ENCODE measurements at places on chromosomes 1 and 21.

DNA sequence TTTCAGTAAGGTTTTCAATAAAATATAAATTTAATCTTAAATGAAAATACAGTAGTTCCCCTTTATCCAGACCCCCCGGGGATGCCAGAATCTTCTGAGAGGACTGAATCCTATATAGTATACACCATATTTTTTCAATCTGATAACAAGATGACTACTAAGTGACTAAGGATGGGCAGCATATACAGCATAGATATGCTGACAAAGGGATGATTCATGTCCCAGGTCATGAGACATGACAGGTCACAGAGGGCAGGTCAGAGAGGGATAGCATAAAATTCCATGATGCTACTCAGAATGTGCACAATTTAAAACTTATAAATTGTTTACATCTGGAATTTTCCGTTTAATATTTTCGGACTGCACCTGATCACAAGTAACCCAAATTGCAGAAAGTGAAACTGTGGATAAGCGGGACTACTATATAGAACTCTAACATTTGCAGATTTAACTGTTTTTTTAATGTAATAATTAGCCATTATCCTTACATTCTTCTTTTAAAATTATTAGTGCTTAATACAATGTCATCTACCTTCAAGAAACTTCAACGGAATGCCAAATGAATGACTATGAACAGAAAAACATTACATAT is 48.8 kb downstream of the LRRC40 start:
- peak; percentile 64 for DNase-seq

- DNase-seq, result no peak
Observed at GRCh38 chr1:150650193-150650592, 20.8 kb upstream of the ENSA start.

DNA sequence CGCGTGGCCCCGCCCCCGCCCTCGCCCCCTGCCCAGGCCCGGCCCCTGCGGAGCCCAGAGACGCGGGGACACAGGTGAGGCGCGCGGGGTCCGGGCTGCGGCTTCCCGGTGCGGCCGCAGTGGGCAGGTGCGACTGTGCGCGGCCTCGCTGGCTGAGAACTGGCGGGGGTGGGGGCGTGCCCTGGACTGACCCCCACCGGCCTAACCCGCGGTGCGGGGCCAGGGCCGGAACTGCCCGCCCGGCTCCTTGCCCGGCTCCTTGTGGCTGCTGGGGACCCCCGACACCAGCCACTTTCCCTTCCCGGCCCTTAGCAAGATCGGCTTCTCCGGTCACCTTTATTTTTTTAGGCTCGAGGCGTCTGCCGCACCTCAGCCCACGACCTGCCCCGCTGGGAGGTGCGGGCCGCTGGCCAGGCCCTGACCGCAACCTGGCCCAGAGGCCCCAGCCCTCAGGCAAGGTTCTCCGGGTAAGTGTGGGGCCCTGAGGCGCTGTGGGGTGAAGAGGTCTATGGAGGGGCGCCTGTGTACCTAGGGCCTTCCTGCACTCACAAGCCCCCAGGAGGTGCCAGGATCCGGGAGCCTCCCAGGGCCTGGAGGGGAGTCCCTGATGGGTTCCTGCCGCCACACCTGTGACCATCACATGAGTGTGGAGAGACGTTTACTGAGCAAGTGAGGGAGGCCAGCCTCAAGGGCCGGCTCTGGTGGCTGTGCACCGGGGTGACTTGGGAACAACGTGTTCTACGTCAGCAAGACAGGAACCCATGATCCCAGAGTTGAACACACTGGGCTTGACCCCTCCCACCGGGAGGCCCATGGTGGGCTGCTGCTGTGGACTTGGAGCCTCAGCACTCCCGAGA is at the start of gene SMIM1:
Gene SMIM1, plus strand, starts transcription at position 35 of the 857 bp plus-strand sequence. CDS start 2,625 bp downstream, outside the sequence.
- DNase-seq, result no peak

DNA sequence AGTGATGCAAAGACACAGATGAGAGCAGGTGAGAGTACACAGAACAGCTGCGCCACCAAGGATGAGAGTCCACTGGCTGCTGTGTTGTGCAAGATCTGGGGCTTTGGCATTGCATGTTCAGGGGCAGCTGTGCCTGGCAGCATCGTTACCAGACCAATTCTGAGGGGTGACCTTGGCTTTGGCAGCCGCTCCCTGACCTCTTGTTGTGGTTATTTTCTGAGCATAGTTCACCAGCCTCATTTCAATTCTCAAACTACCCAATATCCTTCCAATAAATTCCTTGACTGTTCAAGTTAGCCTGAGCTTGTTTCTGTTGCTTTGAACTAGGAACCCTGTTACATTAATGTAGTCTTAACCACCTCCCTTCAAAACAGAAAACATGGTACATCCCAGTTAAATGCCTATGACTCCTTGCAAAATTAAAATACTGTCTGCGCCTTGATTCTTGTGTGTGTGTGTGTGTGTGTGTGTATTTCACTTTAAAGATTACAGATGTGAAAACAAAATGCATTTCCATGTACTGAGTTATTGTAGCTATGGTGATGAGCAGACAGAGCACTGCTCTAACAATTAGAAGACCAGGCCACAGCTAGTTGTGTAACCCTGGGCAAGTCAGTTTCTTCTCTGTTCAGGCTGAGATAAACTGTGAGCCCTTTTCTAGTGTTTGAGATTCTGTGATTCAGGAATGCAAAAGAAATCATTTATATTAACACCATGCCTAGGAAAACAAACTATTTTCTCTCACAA is 106.3 kb upstream of the GUCA2B start:
- no peak for DNase-seq

- DNase-seq, result peak; percentile 84
Observed at GRCh38 chr1:173062150-173062938, 11.6 kb upstream of the TNFSF18 start.

DNA sequence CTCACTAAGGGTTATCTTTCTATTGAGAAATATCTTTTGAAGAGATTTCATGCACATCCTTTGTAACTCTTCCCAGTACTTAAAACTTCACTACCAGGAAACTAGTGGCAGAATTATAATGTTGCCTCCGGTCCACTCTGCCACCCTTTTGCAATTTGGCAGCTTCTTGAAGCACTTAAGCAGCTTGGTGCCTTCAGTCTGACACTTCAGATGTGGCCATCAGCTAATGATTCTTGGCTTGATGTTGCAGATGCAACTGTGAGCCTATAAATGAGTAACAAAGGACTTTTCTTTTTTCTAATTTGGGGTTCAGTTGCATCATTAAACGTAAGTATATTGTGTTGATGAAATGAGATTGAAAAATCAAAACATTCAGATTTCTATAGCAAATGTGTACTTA is 187.5 kb upstream of the C21orf91 start:
- DNase-seq, result no peak

GRCh38 chr1:11196945-11197344 is 7.8 kb downstream of the ANGPTL7 start:
- DNase-seq, result no peak

DNA sequence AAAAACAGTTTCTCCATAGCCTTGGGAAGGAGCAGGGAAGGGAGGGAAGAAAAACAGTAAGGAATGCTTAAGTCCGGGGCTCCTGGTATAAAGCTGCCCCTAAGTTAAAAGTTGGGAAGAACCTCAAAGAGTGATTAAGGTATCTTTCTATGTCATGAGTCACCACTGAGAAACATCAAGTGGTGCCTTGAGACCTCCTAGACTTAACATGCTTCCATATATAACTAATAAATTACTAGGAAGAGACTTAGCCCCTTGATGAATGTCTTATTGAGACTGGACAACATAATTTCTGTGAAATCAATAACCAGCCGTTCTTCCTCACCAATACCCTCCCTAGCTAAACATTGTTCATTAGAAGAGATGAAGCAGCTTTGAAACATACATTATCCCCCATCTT is 121.8 kb upstream of the SLC44A3 start:
- DNase-seq, result peak; percentile 63

GRCh38 chr1:8671306-8671917 is 146.0 kb downstream of the RERE start:
- DNase-seq, result peak; percentile 92

GRCh38 chr1:246302711-246303317 is 204.3 kb downstream of the SMYD3 start:
- DNase-seq, result peak; percentile 56

GRCh38 chr1:187721216-187721615 is 892.5 kb downstream of the PLA2G4A start:
- DNase-seq, result no peak

- DNase-seq, result no peak
Observed at GRCh38 chr21:45525153-45525909, 16.9 kb downstream of the SLC19A1 start.

DNA sequence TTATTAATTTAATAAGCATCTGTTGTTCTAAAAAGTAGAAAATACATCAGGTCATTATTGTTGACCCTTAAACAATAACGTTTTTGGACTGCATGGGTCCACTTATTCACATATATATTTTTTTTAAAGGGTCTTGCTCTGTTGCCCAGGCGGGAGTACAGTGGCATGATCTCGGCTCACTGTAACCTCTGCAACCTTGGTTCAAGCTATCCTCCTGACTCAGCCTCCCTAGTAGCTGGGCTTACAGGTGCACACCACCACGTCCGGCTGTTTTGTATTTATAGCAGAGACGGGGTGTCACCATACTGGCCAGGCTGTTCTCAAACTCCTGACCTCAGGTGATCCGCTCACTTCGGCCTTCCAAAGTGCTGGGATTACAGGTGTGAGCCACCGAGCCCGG is 53.0 kb downstream of the DAP3 start:
- DNase-seq, result no peak

GRCh38 chr1:164678136-164678700 is 119.2 kb downstream of the PBX1 start:
- peak; percentile 26 for DNase-seq

- no peak for DNase-seq
Observed at GRCh38 chr1:220038640-220039039, 7.7 kb downstream of the EPRS1 start.

DNA sequence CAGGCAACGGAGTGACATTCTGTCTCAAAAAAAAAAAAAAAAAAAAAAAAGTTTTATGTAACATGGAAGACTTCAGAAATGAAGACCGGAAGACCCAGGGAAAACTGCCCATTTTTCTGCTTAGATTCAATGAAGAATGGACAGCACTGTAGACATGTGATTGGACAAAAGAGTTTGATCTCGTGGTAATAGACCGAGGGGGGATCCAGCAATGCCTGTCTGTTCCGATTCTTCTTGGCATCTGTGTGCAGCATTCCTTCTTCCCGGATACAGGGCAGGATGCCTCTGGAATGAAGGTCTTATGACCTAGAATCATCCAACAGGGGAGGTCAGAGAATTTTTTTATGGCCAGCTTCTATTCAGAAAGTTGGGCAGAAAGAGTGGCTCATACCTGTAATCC is 5.6 kb upstream of the LYST start:
- no peak for DNase-seq

- DNase-seq, result peak; percentile 72
Observed at GRCh38 chr1:48026275-48026674, 29.1 kb upstream of the TRABD2B start.

GRCh38 chr1:156248323-156248683 is 447 bp upstream of the PAQR6 start:
- no peak for DNase-seq

- DNase-seq, result no peak
Observed at GRCh38 chr1:209703834-209704504, 677 bp upstream of the HSD11B1 start.

GRCh38 chr21:25881524-25882376 is 147.0 kb downstream of the GABPA start:
- peak; percentile 67 for DNase-seq

DNA sequence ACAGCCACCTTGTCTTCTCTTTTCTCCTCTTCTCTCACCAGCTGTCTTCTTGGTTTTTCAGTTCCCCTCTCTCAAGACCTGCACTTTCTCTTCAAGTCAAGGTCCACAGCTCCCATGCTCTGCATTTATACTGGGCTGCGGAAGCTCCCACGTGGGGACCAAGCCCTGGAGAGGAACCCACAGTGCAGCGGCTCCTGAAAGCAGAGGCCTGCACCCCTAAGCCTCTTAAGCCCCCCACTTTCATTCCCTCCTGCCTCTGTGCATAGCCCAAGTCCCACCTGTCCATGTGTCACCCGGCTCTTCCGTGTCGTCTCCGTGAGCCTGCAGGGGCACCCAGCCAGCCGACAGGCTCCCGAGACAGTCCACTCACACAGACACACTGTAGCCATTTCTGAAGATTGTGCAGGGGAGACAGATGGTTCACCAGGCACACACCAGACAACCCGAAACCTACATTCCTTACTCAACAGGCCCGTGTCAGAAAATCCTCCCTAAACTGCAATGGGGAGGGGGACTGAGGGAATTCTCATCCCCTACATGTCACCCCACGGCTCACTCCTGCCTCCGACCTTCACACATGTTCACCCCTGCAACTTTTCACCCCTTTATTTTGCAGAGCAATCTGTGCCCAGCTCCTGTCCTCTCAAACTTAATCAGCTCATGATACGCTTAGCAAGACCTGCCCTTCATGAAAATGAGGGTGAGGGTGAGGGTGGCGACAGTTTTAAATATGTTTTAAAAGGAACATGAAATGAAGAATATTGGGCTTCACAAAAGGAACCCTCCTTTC is 6.3 kb downstream of the MX2 start:
- DNase-seq, result no peak

DNA sequence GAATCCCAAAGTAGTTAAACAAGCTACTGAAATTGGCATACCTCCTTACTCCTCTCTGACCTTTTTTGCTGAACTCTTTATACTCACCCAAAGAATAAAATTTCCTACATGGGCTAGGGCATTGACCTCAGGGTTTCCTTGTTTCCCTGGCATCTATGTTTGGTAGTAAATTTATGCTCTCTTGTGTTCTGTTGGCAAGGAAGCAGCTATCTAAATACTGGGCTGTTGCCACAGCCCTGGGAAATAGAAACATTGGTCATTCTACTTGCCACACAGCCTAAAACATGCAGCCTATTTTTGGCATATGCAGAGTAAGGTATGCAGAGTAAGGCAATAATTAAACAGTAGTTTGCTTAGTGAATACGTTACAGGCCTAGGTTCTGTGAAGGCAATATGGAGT is 351.4 kb downstream of the HLX start:
- peak; percentile 41 for DNase-seq

- DNase-seq, result no peak
Observed at GRCh38 chr1:54355931-54356679, 50.1 kb downstream of the SSBP3 start.

DNA sequence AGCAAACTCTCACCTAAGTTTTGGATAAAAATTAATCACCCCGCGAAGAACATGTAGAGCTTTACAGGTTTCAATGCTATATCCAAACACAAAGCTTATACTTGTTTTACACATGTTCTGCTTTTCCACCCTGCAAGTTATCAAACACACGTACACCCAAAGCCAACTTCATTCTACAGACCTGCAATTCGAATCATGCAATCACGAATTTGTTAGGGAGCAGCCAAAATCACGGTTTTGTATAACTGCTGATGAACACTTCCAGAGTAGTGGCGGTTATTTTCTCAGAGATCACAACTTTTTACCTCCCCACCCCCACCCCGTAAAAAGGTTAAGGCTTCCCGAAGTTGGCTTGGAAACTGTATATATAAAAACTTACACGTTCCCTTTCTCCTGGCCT is 1.4 kb downstream of the HMGN1 start:
- DNase-seq, result peak; percentile 10

GRCh38 chr1:228141226-228142044 is 1.4 kb downstream of the GUK1 start:
- DNase-seq, result peak; percentile 75

- DNase-seq, result no peak
Observed at GRCh38 chr1:202002507-202002906, 7.9 kb upstream of the ELF3 start.
